ENCODE measurements at places on chromosomes 2 and 18.

DNA sequence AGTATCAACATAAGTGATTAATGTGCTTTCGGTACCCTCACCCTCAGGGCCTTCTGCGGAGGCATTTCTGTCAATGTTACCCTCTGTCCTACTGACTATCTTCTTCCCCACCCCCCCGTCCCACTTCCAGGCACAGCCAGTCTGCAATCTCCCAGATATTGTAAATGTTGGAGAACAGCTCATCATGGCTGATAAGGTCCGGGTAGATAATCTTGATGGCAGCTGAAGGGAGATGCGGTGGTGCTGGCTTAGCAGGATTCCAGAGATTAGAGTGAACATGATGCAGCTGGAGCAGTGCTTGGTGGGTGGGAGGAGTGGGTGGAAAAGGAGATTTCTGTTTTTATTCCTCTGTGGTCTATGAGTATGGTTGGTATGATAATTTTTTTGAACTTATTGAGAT lies 15.5 kb downstream of the GTF2A1L start:
- no peak for DNase-seq

GRCh38 chr2:175648577-175649063 lies 353.4 kb downstream of the LNPK start:
- DNase-seq: no peak

DNA sequence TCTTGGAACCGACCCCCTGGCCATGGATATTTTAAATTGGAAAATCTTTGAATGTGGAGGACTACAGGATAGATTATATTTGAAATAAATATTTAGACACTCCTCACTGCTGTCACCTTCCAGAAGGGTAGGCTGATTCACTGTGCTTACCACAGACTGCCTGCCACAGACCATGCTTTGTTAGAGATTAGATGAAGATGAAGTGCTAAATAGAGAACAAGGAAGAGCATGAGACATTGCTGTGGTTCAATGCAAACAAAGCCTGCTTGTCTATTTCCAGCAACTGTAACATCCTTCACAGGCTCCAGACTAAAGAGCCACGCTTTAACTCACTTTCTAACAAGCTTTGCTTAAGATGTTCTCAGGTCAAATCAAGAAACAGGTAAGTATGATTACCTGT lies 81.0 kb upstream of the TMEM17 start:
- DNase-seq: no peak

DNA sequence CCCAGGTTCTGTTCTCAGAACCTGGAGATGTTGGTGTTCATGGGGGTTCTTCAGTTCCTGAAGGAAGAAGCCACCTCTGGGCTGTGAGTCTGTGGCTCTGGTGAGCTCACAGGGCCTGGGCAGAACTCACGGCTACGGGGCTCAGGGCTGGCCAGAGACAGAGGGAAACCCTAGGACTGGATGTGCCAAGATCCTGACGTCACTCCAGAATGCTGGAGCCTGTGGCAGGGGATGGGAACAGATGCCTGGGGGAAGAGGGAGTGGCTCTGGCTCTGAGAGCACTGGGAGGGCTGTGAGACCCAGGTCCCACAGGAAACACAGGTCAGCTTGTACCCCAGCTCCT lies at the start of gene OTOF:
Gene OTOF, minus strand, starts transcription at position 214 of the 343 bp plus-strand sequence.
- no peak for DNase-seq

DNA sequence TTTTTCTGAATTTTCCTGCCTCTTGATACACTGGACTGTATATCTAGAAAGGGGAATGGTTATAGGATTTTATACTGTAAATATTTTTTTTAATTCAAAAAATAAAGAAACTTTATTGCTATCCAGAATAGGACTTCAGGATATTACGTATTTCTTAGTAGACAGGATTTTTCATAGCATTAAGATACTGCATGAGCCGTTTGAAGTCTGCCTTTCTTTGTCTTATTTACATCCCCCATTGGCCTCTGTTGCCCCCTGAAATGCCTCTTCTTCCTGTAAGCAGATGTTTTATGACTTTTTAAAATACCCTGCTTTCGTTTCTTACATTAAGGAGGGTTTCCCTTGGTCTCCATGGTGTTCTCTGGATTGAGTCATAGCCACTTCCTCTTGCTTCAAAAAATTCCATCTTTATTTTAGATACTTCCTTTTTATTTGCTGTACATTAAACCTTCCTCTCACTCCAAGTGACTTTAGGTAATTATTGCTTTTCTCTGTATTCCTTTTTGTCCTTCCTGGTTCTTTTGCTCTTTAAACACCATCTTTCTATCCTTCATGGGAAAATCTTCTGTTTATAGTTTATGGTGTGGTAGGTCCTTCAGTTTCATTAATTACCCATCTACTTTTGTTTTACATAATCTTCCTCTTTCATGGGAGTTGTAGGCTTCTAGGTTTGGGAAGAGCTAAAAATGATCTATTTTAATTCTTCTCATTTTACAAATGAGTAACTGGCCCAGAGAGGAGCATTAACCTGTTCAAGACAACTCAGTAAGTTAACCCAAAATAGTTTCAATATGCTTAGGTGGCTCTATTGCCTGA lies 72.6 kb downstream of the ZNF532 start:
- no peak for DNase-seq

- no peak for DNase-seq
These were observed 24.7 kb upstream of the IGFBP2 start for GRCh38 chr2:216608525-216608924.

DNA sequence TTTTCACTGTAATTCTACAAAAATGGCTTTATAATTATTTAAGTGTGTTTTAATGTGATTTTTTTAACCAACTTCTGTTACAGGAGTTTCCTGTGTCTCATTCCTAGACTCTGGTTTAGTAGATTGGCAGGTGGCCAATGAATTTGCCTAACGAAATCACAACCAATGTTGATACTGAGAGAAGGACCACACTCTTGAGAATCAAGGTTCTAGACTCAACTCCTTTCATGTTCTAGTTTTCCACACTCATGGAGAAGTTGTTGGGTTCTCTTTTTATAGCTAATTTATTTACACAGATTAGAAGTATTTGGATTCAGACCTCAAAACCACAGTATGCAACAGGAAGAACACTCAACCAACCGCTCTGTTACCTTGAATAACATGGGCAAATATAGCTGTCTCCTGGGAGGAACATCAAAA lies 22.6 kb upstream of the USP34 start:
- DNase-seq: no peak

DNA sequence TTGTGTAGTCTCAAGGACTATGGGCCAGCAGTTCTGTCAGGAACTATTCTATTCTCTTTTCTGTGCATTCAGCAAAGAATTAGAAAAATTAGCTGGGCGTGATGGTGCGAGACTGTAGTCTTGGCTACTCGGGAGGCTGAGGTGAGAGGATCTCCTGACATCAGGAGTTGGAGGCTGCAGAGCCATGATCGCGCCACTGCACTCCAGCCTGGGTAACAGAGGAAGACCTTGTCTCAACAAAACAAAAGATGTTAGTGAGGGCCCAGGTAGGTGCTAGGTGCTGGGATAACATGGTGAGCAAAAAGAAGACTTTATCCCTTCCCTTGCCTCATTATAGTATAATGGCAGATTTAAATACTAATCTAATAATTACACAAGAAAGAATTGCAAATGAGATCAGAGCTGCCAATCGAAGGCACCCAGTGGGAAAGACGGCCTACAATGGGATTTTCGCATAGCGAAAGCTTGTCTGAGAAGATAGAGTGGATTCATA lies 447 bp upstream of the MRPL19 start:
- no peak for DNase-seq

GRCh38 chr18:4311136-4311535 lies 144.0 kb downstream of the DLGAP1 start:
- no peak for DNase-seq

- no peak for DNase-seq
These were observed 253.2 kb downstream of the L3MBTL4 start for GRCh38 chr18:6161549-6161948.

GRCh38 chr2:182585001-182585400 lies 131.1 kb upstream of the DNAJC10 start:
- DNase-seq: no peak

GRCh38 chr18:59921384-59921891 lies 21.6 kb downstream of the PMAIP1 start:
- DNase-seq: no peak

DNA sequence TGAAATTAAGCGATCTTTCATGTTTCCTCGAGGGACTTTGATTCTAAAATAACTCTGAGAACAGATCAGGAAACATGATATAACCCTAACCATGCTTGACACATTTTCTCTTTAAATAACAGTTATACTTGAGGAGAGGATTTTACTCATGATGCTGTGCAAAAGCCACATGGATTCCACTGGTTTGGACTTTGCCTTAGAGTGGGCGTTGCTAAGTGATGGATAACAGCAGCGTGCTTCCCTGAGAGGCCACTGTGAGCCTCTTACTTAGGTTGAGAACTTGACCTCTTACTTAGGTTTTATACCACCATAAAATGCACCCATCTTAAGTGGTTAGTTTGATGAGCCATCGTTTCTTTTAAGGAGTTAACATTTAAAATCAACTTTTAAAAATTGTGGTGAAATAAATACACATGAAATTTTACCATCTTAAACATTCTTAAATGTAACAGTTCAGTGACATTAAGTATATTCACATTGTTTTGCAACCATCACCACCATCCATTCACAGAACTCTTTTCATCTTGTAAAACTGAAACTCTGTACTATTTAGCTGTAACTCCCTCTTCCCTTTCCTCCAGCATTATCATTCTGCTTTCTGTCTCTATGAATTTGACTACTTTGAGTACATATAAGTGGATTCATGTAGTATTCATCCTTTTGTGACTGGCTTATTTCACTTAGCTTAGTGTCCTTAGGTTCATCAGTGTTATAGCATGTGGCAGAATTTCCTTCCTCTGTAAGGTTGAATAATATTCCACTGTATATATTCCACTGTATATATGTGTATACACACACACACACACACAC lies 22.6 kb downstream of the ANXA4 start:
- DNase-seq: no peak

DNA sequence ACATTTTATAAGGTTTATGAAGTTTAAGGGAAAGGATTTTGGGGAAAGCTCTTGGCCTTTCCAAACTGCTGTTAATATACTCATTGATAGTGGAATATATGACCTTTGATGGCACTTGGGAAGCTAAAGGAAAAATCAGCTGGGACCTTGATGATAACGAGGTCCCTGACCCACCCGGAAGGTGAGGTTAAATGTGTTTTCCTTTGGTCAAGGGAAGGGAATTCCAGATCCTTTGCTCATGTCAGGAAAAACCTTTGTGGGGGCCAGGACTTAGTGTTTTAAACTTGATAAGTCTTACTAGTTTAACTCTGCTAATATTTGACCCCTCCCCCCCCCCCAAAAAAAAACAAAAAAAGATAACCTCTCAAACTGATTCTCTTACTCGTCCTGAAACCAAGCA lies 50.7 kb downstream of the CRIM1 start:
- DNase-seq: no peak

- no peak for DNase-seq
These were observed 9.1 kb downstream of the SOX11 start for GRCh38 chr2:5701266-5701665.

DNA sequence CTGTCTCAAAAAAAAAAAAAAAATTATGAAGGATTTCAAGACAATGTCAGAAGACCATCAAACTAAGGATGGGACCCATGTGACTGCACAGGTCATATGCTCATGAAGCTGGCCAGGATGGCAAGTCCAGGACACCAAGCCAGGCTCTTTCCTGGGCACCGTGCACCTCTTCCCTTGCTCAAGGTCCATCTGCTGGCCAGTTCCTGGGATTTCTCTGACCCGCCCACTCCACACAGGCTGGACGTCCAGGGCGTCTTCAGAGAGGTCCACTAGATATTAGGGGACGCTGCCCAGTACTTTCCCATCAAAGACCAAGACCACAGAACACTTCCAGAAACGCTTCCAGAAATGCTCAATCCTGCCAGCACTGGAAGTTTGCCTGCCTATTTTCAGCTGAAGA lies 14.3 kb downstream of the TEX44 start:
- DNase-seq: no peak

GRCh38 chr2:88845772-88846661 lies 154.5 kb downstream of the RPIA start:
- DNase-seq: no peak

DNA sequence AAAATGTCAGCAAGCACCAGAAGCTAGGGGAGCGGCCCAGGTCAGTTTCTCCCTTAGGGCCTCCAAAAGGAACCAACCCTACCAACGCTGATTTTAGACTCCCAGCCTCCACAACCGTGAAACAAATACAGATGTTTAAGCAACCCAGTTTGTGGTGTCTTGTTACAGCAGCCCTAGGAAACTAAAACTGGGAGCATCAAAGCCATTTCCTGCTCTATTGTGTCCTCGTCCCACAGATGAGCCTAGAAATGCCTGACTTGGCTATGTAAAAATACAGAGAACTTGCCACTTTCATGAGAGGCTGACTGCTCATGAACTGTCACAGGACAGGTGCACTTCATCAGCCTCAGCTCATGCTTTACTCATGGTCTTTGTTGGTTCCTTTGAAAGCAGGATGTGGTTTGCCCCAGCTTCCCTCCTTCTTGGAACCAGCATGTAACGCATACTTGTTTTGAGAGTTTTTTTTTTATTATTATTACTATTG lies 97.6 kb upstream of the SLC39A10 start:
- DNase-seq: peak; percentile 24

DNA sequence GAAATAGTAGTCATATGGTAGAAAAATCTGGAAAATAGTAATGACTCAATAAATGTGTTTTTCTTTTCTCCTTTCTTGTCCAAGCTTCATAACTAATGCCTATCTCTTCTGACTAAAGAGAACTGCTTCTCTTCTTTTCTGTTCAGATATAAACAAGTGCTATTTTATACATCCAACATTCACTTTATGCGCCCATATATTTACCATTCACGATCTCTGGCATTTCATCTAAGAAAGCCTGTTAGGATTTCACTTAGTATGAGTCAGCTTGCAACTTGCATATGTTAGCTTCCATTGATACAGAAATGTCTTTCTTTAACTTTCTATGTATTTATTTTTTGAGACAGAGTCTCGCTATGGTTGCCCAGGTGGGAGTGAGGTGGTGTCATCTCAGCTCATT lies 224.9 kb downstream of the VAPA start:
- DNase-seq: no peak

DNA sequence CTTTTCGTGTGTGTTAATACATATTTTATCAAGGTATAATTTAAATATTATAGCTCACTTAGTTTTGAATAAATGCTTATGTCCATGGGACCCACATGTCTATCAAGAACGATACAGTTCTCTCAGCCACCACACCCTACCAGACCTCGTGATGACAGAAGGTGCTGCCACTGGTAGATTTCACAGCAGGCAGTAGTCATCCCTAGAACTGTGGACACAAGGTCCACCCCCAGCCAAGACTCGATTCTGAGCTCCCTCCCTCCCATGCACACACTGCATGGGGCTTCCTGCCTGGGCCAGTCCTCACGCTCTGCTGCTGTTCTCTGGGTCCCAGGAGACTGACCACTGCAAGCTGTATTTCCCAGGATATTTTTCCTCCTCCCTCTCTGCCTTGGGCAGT lies 26.5 kb upstream of the CREB1 start:
- DNase-seq: no peak
